ENCODE measurements at places on chromosomes 16 and 17.

- DNase-seq, result no peak
Measured at GRCh38 chr17:72238157-72238673, 117.4 kb downstream of the SOX9 start.

DNA sequence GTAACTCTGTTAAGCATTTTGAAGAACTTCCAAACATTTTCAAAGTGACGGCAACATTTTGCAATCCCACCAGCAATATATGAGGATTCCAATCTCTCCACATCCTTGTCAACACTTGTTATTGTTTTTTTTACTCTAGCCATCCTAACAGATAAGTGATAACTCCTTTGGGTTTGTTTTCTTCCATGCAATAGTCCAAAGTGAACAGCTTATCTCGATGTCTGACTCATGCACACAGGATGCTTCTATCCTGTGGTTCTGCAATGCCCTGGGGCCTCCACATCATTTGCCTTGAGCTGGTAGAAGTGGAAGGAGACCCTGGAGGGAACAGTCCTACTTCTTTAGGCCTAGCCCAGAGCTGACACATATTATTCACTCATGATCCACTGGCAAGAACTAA is 13.0 kb downstream of the TLE7 start:
- DNase-seq, result peak; percentile 70

DNA sequence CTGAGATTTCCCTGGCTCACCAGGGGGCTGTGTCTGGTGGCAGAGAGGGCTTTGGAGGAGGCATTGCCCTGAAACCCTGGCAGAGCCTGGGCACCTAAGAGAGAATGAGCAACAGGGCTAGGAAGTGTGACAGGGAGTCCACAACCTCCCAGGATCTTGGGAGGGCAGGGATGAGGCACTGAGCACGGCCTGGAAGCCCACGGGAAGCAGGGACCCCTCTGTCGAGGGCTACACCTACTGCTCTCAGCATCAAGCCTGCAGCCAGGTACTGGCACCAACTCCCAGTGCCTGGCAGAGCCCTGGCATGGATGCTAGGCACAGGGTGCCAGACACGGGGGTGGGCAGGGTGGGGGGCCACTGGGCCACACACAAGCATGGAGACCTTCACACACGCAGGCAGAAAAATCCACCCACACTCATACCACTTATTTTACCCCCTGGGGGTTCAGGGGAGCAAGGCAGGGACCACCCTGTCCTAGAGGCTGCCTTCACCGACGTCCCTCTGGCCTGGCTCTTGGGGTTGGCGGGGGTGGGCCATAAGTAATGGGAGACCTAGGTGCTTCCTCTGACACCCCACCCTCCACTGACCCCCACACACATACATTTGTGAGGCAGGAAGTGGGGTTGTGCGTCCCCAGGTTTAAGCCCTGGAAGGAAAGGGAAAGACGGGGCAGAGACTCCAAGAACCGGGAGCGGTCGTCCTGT is 970 bp upstream of the HSD11B2 start:
- DNase-seq, result no peak

- DNase-seq, result peak; percentile 46
Measured at GRCh38 chr17:27651411-27652345, 20.7 kb downstream of the LGALS9 start.

DNA sequence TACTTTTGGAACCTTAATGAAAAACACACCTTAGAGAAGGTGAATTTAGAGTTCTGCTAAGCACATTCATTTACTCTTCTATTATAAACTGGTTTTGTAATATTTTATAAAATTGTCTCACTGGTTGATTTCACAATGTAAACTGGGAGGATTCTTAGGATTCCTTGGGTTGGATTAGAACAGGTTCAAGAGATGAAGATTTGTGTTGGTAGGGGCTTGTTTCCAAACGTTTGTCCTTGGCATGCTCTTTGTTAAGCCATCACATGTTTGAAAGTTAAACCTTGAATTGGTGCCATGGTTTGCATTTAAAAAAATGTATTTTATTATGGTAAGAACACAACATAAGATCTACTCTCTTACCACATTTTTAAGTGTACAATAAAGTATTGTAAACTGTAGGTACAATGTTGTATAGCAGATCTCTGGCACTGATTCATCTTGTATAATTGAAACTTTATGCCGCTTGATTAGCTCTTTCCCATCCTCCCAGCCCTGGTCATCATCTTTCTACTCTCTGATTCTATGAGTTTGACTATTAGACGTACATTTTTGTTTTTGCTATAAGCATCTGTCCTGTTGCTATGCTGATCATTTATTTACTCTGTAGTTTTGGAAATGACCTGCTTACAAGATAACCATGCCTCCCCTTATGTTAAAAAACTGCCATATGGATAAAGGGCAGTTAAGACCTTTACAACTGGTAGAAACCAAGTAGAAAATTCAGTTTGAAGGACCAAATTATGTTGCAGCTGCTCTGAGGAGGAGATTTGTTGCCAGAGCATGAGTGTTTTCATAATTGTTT is 9.6 kb downstream of the FTO start:
- DNase-seq, result no peak

Data from EL (cell line).